ENCODE measurements at places on chromosomes 5 and 9.

- no peak for DNase-seq
These were observed 165.7 kb upstream of the MVB12B start for GRCh38 chr9:126160854-126161329.

- no peak for DNase-seq
These were observed 33.5 kb downstream of the TLX3 start for GRCh38 chr5:171342362-171343111.

DNA sequence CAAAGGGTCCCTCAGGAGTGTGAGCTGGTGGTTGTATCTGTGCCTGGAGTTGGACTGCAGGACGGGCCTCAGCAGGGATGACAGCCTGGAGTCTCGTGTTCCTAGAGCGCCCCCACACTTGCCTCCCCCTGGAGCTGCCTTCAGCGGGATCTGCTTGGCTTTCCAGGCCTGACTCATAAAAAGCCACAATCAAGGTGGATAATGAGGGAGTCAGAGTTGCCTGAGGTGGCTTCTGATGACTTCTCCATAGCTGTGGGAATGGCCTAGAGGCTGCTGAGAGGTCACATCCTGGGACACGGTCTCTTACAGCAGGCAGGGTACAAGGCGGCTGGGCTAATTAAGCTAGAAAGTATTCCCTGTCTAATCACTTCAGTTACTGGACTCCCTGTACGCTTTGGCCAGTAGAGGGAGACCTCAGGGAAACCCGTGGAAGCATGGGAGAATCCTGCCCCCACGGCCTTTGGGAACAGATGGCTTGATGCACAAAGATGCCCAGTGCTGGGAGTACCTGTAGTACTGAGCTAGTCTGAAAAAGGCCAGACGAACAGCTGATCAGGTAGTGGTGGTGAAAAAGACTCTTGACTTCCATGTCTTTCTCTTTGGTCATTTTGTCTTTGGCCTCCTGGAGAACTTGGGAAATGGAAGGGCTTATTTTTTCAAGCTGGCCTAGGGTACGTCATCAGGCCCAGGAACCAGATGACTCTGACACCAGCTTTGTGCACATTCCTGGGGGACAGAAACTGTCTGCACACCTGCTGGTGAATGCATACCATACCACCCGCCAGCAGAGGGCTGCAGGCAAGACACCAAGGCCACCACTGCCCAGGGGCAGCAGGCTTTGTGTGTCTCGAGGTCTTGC is 16.1 kb upstream of the FRRS1L start:
- no peak for DNase-seq

- no peak for DNase-seq
These were observed 60.9 kb upstream of the SLC2A8 start for GRCh38 chr9:127336086-127336485.

DNA sequence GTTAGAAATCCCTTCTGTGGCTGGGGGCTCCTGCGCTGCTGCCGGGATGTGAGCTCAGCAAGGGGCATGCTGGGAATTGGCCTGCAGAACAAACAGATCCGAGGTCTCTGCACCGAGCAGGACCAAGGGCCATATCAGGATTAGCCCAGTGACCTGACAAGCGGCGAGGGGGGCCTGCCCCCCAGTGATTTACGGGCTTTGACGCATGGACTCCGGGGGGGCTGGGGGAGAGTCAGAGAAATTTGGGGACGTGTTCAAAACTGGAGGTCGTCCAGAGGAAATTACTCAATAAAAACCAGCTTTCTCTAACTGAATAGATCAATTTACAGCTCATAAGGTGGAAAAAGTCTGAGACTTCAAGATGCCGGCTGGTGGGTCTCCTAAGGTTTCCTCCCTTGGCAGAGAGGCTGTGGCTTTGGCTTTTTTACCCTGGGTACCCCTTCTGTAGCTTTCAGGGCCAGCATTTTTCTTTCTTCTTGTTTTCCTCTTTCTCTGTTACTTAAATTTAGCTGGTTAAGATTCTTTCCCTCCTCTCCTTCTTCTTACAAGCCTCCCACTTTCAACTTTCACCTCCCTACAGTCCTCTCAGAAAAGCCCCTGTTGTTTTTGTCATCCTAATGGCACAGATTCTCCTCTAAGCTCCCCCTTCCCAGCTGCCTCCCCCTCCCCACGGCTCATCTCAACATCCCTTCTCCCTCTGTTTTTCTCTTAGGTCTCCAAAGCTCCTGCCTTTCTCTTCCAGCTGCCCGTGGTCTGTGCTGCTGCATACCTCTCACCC is 551.0 kb downstream of the CCDC171 start:
- DNase-seq = no peak

DNA sequence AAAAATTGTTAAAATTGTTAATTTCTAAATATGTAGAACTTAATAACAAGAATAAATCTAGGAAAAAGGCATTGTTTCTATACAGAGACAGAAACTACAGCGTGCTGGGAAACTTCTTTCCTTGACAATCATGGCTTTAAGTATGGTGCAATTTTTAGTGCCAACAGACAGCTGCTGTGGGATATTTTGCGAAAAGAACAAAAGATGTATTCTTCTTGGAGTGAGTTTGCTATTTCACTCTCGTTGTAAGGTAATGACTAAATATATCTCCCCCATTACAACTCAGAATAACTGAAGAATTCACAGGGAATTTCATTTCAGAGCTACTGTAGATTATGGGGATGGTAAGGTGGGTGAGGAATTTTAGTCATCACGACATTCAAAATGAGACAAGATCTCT is 2055.0 kb upstream of the ACO1 start:
- DNase-seq = no peak

DNA sequence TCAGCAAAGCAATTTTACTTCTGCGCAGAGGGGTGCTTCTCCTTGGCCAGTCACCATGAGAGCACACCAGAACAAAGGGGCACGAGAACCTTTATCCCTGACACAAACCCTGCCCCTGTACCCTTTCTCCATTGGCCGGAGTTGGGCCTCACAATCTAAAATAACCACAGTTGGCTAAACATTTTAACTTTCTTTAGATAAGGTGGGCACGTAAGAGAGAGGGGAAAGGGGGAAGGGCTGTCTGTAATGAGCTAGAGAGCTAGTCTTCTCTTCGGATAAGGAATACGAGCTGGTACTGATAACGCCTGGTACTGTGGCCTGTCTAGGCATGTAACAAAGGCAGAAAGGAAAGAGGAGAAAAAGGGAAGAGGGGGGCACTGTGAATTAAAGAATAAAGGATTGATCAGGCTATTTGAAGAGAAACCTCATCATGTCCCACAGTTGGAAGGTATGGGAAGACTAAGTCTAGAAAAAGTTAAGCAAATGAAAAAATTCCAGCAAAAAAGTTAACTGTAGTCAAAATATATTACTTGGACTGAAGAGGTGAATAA is 1.8 kb upstream of the IARS1 start:
- DNase-seq = no peak

- DNase-seq = no peak
These were observed 58.4 kb downstream of the ZNF510 start for GRCh38 chr9:96719521-96719920.

DNA sequence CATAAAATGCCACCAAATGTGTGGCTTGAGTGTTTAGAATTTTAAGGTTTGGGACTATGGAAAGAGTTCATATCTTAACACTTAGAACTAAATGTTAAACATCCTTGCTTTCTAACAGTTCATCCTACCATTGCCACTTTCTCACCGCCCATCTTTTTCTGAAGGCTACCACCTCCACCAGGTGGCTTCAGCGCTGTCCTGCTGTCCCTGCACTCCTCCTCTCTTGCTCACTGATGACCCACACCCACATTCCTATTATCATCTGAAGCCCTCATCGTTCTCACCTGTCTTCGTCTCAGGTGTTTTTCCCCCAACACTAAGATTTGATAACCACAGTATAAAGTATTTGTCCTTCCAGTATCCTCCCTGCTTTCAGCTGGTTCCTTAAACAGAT is 7.4 kb downstream of the MEGF10 start:
- DNase-seq = no peak

DNA sequence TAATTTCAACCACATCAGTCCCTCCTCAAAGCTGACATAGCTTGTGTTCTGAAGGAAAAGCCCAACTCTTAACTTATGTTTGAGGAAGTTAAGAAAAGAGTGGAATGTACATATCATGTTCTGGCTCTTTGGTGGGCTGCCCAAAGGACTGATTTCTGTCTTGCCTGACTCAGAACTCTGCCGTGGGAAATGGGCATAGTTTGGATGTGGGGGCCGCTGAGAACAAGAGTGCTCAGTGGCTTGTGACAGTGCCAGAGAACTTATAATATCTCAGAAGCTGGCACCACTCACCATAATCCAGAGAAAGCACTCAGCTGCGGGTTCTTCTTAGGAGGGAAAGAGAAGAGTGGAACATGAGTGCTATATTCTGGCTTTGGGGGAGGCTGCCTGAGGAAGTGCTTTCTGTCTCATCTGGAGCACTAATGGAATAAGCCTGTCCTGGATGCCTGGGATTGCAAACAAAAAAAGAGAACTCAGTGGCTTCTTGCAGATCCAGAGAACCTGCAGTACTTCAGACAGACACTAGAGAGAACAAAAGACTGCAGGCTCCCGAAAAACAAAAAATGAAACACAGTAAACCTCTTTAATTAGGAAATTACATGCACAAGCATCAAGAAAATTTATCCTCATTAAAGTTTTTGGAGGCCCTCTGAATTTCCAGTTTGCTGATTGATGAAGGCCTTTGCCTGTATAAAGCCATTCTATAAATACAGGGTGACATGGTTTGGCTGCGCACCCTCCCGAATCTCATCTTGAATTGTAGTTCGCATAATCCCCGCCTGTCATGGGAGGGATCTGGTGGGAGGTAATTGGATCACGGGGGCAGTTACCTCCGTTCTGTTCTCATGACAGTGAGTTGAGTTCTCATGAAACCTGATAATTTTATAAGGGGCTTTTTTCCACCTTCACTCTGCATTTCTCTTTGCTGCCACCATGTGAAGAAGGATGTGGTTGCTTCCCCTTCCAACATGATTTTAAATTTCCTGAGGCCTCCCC is 207.0 kb downstream of the DMAC1 start:
- DNase-seq = no peak

DNA sequence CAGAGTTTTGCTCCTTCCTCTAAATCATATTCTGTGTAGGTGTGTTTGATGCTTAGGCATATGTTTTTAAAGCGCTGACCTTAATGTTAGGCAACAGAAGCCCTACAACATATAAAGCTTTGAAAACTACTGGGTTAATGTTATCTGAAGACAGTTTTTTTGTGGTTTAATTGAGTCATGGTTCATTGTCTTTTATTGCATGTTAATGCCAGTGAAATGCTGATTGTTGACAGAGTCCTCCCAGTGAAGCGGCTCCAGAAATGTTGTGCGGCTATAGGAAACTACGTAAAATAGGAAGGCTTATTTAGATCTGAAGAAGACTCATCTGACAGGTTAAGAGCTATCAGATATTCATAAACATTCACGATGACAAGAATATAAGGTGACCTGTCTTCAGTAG is 424.6 kb downstream of the CCDC171 start:
- no peak for DNase-seq

GRCh38 chr9:93667006-93667405 is 90.6 kb downstream of the PHF2 start:
- DNase-seq = no peak

DNA sequence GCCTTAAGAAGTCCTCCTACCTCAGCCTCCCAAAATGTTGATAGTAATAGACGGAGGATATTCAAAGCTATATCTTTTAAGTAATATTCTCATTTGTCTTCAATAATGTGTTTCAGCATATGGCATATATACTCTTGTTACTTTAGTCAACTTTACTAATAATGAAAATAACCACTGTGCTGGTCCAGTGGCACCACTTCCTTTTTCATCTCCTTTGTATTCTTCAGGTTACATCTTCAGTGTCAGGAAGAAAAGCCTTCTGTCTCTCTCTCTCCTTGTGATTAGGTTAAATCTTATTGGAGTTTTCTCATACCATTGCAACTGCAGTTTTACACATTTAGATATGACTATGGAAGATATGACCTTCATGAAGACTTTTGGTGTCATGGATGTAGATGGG is 31.3 kb downstream of the PARP8 start:
- no peak for DNase-seq

DNA sequence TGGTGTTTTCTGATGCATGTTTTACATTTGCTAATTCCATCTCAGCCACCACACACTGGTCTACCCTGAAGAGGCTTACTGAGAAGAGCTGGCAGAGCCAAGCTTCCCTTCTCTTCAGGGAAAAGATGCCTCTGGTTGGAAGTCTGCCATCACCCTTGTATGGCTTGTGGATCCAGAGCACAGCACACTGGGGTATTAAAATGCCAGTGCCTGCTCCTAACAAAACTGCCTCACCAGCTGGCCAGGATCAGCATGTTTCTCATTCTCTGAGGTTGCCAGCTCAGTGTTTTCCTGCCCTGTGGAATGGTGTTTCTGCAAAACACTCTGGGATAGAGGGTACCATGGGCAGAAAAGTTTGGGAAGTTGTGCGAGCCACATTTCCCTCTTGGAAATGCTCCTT is 31.6 kb upstream of the ZNF618 start:
- DNase-seq = no peak

GRCh38 chr9:126498331-126498730 is 115.4 kb upstream of the LMX1B start:
- DNase-seq = no peak

GRCh38 chr9:93940951-93941350 is 14.2 kb downstream of the BARX1 start:
- DNase-seq = no peak

GRCh38 chr9:93809204-93809940 is 145.8 kb downstream of the BARX1 start:
- no peak for DNase-seq
